ENCODE measurements at places on chromosomes 16 and 17. TPM values are rescaled to one million over a fixed set of nuclear protein-coding genes. Genes with fewer than 3 reads are reported as not detected.

GRCh38 chr17:61761827-61762226 is 101.5 kb downstream of the BRIP1 start:
- H3K27me3 ChIP-seq: no peaks in the 10 kb centered on the region
- no peak overlapping the region for H3K4me3 ChIP-seq
- no peaks in the 10 kb centered on the region for H3K4me1 ChIP-seq
- no peak overlapping the region for H3K27ac ChIP-seq

The RGS9 gene
- 1.6 TPM for total RNA-seq

- H3K27ac ChIP-seq: no peak overlapping the region
- no peak for DNase-seq
- H3K4me1 ChIP-seq: no peaks in the 10 kb centered on the region
- H3K4me3 ChIP-seq: no peak overlapping the region
- H3K36me3 ChIP-seq: peaks cover 4% of the 10 kb centered on the region
These were observed 17.1 kb downstream of the ITGB4 start for GRCh38 chr17:75738218-75738802.

DNA sequence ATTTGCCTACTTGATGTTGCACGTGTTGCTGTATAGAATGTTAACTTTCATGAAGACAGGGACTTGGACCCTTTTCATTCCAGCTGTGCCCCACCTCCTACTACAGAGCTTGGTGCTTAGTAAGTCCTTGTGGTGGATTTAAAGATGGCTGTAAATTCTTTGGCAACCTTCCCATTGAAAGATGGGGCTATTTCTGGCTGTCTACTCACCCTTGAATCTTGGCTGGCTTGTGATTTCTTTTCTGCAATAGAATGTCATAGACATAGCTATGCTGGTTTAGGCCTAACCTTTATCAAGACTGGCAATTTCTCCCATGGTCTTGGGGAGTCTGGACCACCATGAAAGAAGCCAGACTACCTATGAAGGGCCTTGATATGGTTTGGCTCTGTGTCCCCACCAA is 59.0 kb downstream of the ACSM2A start:
- no peaks in the 10 kb centered on the region for H3K27me3 ChIP-seq
- no peak overlapping the region for H3K4me3 ChIP-seq
- no peak overlapping the region for H3K27ac ChIP-seq
- DNase-seq: no peak

The PRM3 gene
- total RNA-seq: not detected

DNA sequence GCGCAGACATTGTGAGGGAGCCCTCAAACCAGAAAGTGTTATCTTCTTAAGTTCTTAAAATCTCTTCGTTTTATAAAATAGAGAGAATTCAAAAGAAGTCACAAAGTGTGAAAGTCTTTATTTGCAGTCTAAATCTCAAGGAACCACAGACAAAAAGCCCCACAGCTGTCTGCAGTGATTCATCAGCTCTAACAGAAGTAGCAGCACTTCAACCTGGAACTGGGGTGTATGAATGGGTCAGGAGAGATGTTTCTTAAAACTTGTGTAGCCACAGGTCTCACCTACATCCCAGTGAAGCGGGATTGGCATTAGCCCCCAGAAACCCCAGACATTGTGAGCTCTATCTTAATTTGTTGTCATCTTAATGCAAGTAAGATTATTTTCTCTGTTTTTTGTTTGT is 61.1 kb downstream of the CDYL2 start:
- H3K36me3 ChIP-seq: no peaks in the 10 kb centered on the region
- H3K4me1 ChIP-seq: no peaks in the 10 kb centered on the region
- H3K27me3 ChIP-seq: no peaks in the 10 kb centered on the region
- no peak overlapping the region for H3K4me3 ChIP-seq
- no peak for DNase-seq

The ANKRD13B gene
- total RNA-seq: 5.9 TPM

GRCh38 chr17:50693036-50693682 is 14.6 kb downstream of the ANKRD40 start:
- H3K27me3 ChIP-seq: no peaks in the 10 kb centered on the region
- peaks cover 59% of the 10 kb centered on the region for H3K36me3 ChIP-seq
- no peak overlapping the region for H3K27ac ChIP-seq
- DNase-seq: no peak

DNA sequence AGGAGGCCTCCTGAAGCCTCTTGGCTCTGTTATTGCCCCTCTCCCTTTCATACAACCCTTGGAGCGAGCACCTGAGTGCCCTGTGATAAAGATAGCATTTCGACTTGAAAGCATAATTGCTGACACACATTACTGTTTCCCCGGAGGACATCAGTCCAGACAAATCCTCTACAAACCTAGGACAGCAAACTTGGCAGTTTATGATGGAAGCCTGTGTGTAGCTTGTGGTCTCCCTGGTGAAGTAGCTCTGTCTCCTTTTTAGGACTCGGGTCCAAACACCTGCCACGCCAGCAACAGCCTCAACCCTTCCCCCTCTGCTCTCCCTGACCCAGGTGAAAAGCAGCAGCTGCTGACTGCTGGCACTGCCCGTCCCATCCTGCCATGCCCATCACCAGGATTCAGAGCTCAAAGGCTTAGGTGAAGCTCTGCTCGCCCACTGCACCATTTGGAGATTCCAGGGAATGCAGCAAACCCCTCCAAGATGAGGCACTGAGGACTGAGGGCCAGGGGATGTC is 55.9 kb downstream of the IRX6 start:
- no peaks in the 10 kb centered on the region for H3K36me3 ChIP-seq
- peak overlapping the region; percentile 56 for H3K27ac ChIP-seq
- peaks cover 25% of the 10 kb centered on the region for H3K4me1 ChIP-seq
- no peak overlapping the region for H3K4me3 ChIP-seq

DNA sequence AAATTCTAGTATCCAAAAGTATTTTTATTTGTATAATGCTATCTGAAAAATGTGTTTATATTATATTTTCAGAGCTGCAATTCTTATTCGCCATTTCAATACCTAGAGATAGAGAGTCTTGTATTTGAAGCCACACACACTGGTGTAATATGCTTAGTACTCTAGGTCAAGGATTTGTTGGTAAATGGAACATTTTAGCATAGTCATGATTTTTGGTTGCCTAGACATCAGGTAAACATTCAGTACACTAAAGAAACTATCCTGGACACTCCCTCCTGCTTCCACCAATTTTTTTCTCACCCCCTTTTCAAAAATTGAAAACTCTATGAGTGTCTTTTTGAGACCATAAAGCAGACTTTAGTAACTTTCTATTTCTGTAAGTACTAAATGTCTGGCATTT is 20.8 kb downstream of the ABHD15 start:
- no peak overlapping the region for H3K4me3 ChIP-seq
- H3K4me1 ChIP-seq: peaks cover 16% of the 10 kb centered on the region
- H3K27ac ChIP-seq: no peak overlapping the region
- H3K36me3 ChIP-seq: peaks cover 29% of the 10 kb centered on the region

DNA sequence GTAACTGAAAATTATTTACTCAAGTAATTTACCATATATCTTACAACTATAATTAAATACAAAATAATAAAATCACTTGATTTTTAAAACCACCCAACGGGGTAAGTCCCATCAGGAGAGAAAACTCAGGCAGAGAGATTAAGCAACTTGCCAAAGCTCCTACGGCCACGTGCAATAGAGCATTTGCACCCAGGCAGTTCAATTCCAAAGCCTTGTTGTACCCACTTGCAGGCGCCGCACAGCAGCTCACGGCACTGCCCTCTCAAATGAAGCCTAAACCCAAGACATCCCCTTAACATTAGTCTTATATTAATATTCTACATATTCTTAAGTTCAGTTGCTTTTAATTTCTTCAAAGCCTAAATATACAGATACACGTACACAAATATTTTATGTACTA is 75.7 kb downstream of the SPAG9 start:
- H3K27me3 ChIP-seq: no peaks in the 10 kb centered on the region
- H3K4me1 ChIP-seq: peaks cover 32% of the 10 kb centered on the region
- no peak for DNase-seq
- peaks cover 6% of the 10 kb centered on the region for H3K36me3 ChIP-seq
- H3K27ac ChIP-seq: no peak overlapping the region
- H3K4me3 ChIP-seq: no peak overlapping the region

The TMEM114 gene
- total RNA-seq: not detected

GRCh38 chr16:67713647-67714273 is 5.4 kb downstream of the GFOD2 start:
- no peak overlapping the region for H3K27ac ChIP-seq
- no peaks in the 10 kb centered on the region for H3K27me3 ChIP-seq
- H3K4me1 ChIP-seq: peaks cover 15% of the 10 kb centered on the region
- no peaks in the 10 kb centered on the region for H3K36me3 ChIP-seq
- no peak overlapping the region for H3K4me3 ChIP-seq
- no peak for DNase-seq

The OR1A1 gene
- not detected for total RNA-seq

The TNFRSF17 gene
- not detected for total RNA-seq

DNA sequence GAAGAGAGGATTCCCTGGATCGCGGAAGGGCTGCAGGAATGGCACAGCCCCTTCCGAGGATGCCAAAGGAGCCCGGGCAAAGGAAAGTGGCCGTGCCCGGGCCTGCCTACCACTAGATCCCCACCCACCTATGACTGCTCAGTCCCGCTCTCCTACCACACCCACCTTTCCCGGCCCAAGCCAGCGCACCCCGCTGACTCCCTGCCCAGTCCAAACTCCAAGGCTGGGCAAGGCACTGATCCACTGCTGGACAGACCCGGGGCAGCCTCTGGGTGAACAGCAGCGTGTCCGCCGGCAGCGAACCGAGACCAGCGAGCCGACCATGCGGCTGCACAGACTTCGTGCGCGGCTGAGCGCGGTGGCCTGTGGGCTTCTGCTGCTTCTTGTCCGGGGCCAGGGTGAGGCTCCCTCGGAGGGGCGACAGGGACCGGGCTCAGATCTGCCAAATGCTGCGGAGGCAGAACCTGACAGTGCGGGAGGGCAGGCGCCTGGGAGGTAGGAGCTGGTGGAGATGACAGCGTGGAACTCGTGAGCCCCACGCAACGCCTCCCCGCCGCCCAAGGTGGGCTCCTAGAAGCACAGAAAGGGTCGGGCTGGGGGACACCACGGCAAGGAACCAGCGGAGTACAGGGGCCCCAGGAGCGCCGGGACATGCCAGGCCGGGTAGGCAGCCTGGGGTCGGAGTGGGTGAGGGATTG is at the start of gene CES2:
CES2 (plus strand) TSS at position 203 of the 698 bp plus-strand sequence; CDS start at position 323, 120 bp downstream.
- H3K4me1 ChIP-seq: peaks cover 67% of the 10 kb centered on the region
- peak; percentile 55 for DNase-seq
- H3K27ac ChIP-seq: peak within 1 kb of the TSS; percentile 97

The FAM171A2 gene
- 0.55 TPM for total RNA-seq

The HP gene
- 1.6 TPM for total RNA-seq

The KCNH4 gene
- total RNA-seq: 0.16 TPM

DNA sequence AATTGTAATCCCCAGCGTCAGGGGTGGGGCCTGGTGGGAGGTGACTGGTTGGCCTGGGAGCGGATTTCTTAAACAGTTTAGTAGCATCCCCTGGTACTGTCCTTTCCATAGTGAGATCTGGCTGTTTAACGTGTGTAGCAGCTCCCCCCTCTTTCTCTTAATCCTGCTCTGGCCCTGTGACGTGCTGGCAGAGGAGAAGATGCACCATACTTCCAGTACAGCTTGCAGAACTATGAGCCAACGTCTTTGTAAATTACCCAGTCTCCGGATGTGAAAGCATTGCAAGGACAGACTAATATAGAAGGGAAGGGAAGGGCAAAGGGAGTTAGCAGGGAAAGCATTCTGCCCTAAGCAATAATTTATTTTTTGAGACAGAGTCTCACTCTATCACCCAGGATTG is 83.9 kb downstream of the RMI2 start:
- H3K36me3 ChIP-seq: no peaks in the 10 kb centered on the region
- no peak overlapping the region for H3K27ac ChIP-seq
- H3K27me3 ChIP-seq: no peaks in the 10 kb centered on the region

GRCh38 chr16:25020112-25020631 is 5.0 kb upstream of the ARHGAP17 start:
- no peak overlapping the region for H3K27ac ChIP-seq
- no peak for DNase-seq
- no peaks in the 10 kb centered on the region for H3K36me3 ChIP-seq
- H3K4me1 ChIP-seq: peaks cover 6% of the 10 kb centered on the region
- no peaks in the 10 kb centered on the region for H3K27me3 ChIP-seq
- no peak overlapping the region for H3K4me3 ChIP-seq

DNA sequence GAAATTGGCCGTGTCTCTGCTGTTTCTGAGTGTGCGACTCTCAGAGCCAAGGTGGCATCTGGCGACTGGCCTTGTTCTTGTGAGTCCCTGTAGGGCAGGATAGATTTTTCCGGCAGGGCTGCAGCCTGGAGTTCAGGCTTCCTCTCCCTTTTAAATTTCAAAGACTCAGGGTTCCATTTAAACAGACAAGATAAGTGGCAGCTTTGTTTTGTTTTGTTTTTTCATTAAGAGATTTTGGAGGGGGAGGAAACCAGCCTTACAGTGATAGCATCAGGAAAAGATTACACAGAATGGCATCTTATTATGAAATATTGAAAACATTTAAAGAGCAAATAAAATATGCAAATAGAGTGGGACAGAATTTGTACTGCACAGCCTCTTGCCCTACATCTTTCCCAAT is 151.3 kb downstream of the RPTOR start:
- no peak for DNase-seq
- peaks cover 18% of the 10 kb centered on the region for H3K4me1 ChIP-seq
- no peaks in the 10 kb centered on the region for H3K27me3 ChIP-seq
- H3K4me3 ChIP-seq: no peak overlapping the region

DNA sequence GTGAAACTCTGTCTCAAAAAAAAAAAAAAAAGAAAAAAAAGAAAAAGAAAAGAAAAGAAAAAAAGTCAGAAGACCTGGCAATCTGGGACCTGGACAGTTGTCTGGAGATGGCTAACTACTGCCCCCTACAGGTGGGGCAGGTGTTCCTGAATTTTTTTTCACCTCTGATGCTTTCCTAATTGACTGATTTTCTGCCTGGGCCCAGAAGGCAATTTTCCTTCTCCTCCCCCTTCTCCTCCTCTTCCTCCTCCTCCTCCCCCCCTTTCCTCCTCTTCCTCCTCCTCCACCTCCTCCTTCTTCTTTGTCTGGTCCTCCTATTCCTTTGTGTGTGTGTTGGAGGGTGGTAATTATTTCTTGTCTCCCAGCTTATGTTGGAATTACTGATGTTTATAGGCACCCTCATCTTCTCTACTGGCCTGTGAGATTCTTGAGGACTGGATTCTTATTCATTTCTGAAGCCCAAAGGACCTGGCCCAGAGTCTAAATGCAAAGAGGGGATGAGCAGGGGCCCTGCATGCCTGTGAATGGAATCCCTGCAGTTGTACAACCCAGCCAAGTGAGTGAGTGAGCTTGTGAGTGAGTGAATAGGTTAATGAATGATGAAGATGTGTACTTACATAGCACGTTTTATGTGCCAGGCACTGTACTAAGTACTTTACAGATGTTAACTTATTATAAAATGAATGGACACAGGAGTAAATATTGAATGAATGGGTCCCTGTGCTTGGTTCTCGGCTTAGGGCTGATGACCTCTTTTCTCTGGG is 26.9 kb downstream of the IRX5 start:
- H3K4me3 ChIP-seq: no peak overlapping the region
- H3K36me3 ChIP-seq: no peaks in the 10 kb centered on the region
- no peaks in the 10 kb centered on the region for H3K4me1 ChIP-seq
- DNase-seq: no peak

The ABCC12 gene
- total RNA-seq: not detected

GRCh38 chr16:69286941-69287713 is 24.0 kb upstream of the VPS4A start:
- peaks cover 13% of the 10 kb centered on the region for H3K36me3 ChIP-seq
- H3K27ac ChIP-seq: peak overlapping the region; percentile 32
- no peak overlapping the region for H3K4me3 ChIP-seq
- peaks cover 19% of the 10 kb centered on the region for H3K4me1 ChIP-seq
- peak; percentile 62 for DNase-seq

GRCh38 chr16:87196231-87196630 is 121.0 kb downstream of the C16orf95 start:
- H3K4me1 ChIP-seq: no peaks in the 10 kb centered on the region
- H3K27ac ChIP-seq: no peak overlapping the region
- H3K4me3 ChIP-seq: no peak overlapping the region
- H3K36me3 ChIP-seq: no peaks in the 10 kb centered on the region
- peaks cover 51% of the 10 kb centered on the region for H3K27me3 ChIP-seq
- no peak for DNase-seq

The EVPL gene
- total RNA-seq: not detected

The NPIPB6 gene
- total RNA-seq: 1.1 TPM

Measured in left ventricle myocardium inferior (tissue), 1 donor.